NCI-H1048 (cell line): ENCODE measurements at places on chromosomes 3 and 15.

DNA sequence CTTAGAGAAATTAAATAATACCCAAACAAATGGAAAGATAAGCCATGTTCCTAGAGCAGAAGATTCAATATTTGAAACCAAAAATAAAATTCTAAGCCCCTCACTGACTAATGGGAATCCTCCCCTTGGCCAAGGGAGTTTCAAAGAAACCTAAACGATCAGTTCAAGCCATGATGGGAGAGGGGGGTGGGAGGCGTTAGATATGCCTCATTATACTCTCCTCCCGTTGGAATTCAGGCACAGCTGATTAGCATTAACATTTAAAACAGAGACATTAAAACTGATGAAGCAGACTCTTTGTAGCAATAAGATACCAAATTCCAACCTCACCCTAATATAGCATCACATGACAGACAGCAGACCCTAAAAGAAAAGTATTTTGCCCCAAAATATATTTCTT, 32.9 kb downstream of the OCA2 start:
- DNase-seq, result no peak

DNA sequence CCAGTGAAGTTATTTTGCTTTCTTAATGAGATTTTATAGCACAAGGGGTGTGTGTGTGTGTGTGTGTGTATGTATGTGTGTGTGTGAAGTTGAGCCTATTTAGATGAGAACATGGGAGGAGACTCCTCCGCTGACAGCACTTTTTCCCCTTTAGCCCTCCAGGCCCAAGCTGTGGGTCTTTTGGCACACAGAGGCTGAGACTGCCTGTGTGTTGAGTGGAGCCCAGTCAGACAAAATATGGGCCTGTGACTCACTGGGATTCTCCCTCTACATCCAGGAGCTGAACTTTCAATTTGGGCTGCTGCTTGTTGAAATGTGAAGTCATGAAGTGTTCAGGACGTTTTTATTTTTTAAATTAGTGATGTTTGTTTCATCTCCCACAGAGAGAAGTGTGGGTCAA, 108.0 kb downstream of the MFSD1 start:
- DNase-seq, result no peak

GRCh38 chr15:99324082-99324620, 72.9 kb downstream of the LRRC28 start:
- no peak for DNase-seq

- no peak for DNase-seq
Observed at GRCh38 chr3:8539419-8539818, 37.8 kb downstream of the LMCD1 start.
